ENCODE measurements at places on chromosomes 4 and X.

DNA sequence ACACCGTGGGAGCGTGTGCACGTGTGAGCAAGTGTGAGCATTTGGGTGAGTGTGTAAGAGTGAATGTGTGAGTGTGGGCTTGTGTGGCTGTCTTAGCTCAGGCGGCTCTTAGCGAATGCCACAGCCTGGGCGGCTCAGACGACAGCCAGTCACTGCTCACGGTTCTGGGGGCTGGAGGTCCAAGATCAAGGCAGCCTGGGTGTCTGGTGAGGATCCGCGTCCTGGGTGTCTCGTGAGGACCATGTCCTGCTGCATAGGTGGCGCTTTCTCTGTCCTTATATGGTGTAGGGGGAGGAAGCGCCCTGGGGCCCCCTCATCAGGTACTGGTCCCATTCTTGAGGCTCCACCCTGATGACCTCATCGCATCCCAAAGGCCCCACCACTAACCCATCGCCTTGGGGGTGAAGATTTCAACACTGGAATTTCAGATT is 4.5 kb downstream of the DOK7 start:
- no peak for DNase-seq

- DNase-seq = no peak
These were observed 393.5 kb downstream of the TRIML1 start for GRCh38 chr4:188532751-188533150.

- no peak for DNase-seq
These were observed 34.6 kb upstream of the TBC1D9 start for GRCh38 chr4:140790765-140791164.

- DNase-seq = no peak
These were observed 226.2 kb upstream of the TENM3 start for GRCh38 chr4:182017038-182017437.

DNA sequence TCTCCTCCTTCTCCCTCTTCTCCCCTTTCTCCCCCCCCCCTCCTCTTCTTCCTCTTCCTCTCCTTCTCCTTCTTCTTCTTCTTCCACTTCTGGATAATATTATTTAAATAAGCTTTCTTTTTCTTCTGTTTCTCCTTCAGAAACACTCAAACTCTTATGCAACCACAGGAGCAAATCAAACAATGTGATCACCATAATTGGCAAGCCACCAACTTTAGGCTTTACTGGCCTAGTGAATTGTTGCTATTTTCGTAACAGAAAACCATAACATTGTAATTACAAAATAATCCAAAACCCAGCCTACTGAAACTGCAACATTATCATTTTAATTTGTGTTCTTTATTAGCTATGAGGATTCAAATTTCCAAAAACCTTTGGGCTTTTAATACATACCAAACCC is 14.3 kb downstream of the DCAF8L1 start:
- DNase-seq = no peak

- DNase-seq = no peak
These were observed 798.3 kb downstream of the FAT4 start for GRCh38 chr4:126113058-126113457.

DNA sequence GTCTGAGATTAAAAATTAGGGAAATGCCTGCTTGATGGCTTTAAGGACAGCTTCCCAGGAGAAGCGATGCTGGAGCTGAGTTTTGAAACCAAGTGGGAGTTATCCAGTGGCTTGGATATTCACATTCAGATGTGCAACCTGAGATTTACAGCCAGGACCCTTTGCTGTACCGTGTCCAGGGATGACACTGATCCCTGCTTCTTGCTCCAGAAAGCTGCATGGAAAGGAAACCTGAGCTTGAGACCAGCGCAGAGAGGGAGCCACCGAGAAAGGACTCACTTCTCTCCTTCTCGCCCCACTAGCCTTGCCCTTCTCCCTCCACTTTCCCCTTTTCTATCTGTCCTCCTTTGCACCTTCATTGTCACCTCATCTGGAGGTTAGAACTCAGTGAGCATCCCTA is 254.5 kb upstream of the PPARGC1A start:
- DNase-seq = no peak

- DNase-seq = no peak
These were observed 10.4 kb downstream of the ACOT9 start for GRCh38 chrX:23732704-23733103.

- DNase-seq = peak; percentile 1
These were observed 73.0 kb upstream of the FRMPD4 start for GRCh38 chrX:12065251-12065650.

GRCh38 chr4:58940167-58940566 is 1830.0 kb upstream of the IGFBP7 start:
- DNase-seq = no peak

DNA sequence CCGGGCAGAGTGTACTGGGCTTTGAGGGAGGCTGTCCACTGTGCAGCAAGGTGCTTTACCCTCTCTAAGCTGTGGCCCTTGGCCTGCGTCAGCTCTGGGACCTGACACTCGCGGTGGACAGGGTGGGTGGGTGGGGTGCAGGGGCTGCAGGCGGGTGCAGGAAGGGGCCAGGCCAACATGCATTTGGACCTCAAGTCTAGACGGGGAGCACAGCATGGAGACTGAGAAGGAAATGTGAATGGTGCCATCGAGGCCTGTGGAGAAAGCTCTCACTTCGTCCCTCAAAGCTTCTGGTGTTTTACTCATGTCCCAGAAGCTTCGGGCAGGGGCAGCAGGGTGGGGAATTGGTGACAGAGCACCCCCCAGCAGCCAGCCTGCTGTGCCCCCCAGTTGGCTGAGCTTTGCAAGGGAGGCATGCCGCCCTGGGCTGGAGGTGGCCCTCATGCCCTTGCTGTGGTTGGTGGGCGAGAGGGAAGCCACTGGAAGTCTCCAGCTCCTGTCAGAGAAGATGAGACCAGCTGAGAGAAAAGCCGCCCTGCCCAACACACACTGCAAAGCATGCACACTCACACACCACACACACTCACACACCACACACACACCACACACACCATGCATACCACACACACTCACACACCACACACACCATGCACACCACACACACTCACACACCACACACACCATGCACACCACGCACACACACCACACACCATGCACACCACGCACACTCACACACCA is 12.3 kb downstream of the PNMA6E start:
- no peak for DNase-seq

DNA sequence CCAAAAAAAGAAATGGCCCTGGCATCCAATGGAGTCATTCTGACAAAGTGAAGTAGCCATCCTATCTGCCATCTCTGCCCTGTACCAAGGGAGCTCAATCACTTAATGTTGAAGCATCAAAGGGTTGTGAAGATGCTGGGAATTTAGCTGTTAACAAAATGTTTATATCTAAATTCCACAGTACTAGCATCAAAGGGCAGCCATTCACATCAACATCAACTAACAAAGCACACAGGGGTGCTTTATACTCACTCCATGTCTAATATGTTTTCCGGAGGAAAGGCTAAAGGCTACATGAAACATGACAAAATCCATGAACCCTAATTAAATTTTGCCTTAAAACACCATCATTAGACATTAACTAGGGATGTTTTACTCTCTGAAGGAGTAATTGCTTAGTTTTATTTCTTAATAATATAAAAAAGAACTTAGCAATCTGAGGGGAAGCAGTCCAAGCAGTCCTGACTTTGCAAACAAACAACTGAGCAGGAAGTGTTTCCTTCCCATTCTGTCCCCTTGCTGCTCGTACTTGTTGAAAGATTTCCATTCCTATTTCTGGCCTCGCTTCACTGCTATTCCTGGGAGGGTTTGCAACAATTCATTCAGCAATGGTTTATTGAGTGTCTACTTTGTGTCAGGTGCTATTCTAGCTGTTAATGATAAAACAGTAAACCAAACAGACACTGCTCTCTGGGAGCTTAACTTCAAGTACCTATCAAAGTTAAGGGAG is 208.6 kb upstream of the SLC7A11 start:
- DNase-seq = no peak

GRCh38 chrX:63186137-63186536 is 165.0 kb downstream of the SPIN4 start:
- no peak for DNase-seq

GRCh38 chrX:24396236-24396930 is 35.9 kb downstream of the SUPT20HL1 start:
- DNase-seq = no peak

DNA sequence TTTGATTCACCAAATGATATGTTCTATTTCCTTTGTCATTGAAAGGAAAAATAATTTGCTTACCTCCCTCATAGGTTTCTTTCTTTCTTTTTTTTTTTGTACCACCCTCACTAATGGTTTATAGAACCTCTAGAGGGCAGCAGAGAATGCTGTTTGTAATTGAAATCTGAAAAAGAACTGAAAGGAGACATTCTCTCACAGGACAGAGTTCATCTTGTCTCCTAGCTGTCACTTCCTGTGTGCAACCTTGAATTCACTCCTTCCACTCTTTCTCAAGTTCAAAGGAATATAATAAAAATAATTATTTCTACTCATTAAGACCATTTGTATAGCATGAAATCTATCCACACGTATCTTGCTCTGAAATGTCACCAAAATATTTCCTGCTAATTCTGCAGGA is 51.0 kb downstream of the GUCY1B1 start:
- peak; percentile 80 for DNase-seq

GRCh38 chr4:69697536-69698242 is 44.6 kb upstream of the UGT2A1 start:
- no peak for DNase-seq

DNA sequence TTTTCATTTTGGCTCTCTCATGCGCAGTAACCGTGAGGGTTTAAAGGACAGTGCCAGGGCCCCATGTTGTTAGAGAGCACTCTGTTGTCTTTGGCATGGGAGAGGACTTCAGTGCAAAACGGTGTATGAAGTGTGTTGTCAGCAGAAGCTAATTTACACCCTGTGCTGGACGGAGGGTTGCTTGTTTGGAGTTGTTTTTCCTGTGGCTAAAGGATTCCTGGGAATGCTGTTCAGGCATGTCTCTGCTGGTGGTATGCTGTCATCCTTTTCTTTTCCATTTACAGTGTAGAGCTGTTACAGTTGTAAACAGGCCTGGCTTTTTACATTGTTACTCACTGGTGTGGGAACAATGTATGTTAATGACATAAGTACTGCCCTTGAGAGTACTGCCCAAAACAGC is 206.3 kb downstream of the CBR4 start:
- no peak for DNase-seq

DNA sequence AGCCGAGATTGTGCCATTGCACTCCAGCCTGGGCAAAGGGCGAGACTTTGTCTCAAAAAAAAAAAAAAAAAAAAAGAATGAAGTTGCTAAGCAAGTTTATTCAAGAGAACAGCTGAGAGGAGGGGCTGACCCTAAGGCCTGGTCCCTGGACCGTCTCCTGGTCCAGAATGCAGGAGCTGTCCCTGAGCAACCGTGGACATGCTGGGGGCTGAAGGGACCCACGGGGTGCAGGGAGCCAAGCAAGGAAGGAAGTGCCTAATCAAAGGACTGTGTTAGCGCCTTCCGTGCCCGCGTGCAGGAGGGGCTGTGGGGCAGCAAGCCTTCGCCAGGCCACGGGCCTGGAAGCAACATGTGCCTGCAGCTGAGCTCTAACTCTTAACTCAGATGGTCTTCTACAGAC is 39.1 kb upstream of the CDKN2AIP start:
- no peak for DNase-seq

GRCh38 chr4:38779790-38780189 is 3.0 kb downstream of the TLR10 start:
- no peak for DNase-seq

GRCh38 chrX:68935362-68935761 is 106.5 kb downstream of the EFNB1 start:
- no peak for DNase-seq

- DNase-seq = no peak
These were observed 9.3 kb downstream of the PJA1 start for GRCh38 chrX:69155786-69156520.

- DNase-seq = no peak
These were observed 6.6 kb downstream of the PLP1 start for GRCh38 chrX:103783196-103783595.

DNA sequence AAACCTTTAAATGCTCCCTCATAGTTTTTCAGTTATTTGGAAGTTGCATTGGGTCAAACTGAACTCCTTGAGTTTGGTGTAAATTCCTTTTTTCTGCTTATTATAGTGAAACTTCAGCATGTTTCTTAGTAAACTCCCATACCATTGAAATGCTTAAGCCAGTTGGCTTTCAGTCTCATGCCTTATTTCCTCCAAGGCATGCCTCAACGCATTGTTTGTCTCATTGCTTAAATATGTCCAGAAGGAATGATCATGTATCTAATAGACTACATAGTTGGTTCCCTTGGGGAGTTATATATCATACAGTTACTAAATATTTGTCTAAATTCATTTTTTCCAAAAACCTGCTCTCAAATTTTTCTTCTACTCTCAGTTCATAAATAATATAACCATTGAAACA is 114.0 kb downstream of the STOX2 start:
- DNase-seq = no peak

GRCh38 chr4:146098978-146099377 is 76.5 kb upstream of the LSM6 start:
- DNase-seq = no peak

DNA sequence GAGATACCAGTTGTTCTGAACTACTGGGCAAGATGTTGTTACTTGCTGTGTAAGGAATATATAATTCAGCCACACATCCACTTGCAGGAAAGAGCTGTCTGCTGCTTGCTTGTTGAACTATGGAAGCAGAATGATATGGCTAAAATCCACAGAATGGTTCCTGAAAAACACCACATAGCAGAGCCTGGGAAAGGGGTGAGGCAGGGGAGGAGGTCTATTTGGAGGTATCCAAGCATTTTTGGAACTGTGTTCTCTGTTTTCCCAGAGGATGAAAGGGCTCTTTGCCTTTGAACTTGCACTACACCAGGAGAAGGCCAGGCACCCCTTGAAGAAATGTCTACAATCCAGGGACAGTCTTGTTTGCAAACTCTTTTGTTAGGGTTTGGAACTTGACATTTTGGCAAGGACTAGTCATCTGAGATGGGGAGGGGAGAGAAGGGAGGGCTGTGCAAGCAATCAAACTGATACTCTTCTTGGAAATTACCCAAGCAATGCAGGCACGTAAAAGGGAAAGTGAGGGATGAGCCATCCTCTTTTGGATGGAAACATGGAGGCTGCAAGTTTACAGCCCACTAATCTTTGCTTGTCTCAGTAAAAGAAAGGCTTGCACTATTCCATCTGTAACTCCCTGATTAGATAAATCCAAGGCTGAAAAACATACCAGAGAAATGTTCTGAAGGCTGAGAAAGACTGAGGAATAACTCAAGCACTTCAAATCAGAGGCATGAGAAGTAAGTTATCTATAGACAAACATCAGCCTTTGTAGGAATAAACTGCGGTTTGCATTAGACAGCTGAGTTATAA is 141.0 kb downstream of the TSPAN5 start:
- no peak for DNase-seq

GRCh38 chr4:39621582-39621981 is 17.1 kb downstream of the SMIM14 start:
- no peak for DNase-seq

DNA sequence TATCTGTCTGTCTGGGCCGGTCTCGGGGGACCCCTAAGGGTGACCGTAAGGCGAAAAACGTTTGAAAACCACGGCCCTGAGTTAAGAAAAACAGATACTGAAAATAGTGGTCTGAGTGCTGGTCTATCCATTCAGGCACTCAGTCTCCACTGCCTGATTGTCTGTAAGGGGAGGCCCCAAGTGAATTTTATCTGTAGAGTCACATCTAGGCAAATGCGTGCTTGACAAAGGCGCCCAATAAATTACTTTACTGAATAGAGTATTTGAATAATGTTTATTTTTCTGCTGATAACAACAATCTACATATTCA is 465 bp downstream of the HNRNPH2 start:
- no peak for DNase-seq
